Right renal cortex interstitium (tissue), 3 donors: ENCODE measurements at places on chromosomes 4 and X. TPM values are rescaled to one million over a fixed set of nuclear protein-coding genes. Genes with fewer than 3 reads are reported as not detected.

Gene BEND2
- 0.08 TPM for polyA plus RNA-seq

Gene DCX
- 1.8 TPM for polyA plus RNA-seq

Gene VCX3A
- polyA plus RNA-seq = not detected

Gene AADAT
- polyA plus RNA-seq = 22.4 TPM

- no peak for DNase-seq
Measured at GRCh38 chr4:138833974-138834373, 181.6 kb upstream of the NOCT start.

- DNase-seq = no peak
Measured at GRCh38 chr4:184395971-184396391, 78.4 kb downstream of the IRF2 start.

DNA sequence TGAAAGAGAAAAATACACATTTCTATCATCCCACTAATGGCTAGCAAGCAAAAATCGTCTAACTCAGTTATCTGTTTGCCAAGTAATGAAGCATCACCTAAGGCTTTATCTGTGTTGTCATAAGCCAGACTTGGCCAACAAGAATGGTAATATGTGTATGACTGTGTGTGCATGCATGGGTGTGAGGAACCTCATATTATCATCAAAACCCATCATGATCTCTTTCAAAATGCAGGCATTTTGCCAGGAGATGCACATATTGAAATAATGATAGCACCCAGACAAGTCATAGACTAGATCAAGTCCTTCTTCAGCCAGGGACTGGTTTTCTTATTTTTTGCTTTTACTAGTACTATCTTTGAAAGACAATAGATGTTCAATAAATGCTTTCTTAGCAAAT is 172.5 kb upstream of the FMR1 start:
- no peak for DNase-seq
